ENCODE measurements at places on chromosomes 7 and 10.

DNA sequence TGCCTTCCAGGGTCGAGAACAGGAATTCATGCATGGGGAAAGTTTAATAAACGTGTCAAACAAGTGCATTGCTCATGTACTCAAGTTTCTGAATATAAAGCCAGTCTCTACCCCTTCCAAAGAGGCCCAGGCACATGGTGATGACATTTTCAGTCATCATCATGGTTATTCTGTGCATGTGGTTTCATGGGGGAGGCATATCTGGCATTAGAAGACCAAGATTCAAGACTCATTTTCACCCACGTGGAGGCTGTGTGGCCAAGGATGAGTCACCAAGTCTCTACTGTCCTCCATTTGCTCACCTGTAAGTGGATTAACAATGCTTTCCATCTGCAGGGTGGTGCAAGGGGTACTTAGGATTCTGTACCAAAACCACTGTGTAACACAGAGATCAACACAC is 34.0 kb upstream of the CNPY1 start:
- DNase-seq, result no peak

DNA sequence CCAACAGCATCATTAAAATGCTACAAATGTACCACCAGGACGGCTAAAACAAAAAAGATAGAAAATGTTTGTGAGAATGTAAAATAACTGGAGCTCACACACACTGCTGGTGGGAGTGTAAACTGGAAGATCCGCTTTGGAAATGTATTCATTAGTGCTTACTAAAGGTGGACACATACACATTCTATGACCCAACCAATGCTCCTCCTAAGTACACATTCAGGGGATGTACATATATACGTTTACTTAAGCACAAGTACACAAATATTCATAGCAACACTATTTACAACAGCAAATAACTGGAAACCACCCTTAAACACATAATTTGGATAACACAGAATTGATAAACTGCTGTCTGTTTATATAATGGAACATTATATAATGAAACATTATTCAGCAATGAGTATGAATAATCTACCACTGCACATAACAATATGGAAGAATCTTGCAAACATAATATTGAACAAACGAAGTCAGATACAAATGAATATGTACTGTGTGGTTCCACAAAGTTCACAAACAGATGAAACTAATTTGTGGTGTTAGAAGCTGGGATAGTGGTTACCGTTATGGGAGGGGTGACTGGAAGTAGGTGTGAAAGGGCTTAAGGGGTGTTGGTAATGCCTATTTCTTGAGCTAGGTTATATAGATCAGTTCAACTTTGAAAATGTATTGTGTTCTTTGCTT is 52.1 kb downstream of the STRA8 start:
- no peak for DNase-seq

GRCh38 chr10:92729886-92730285 is 40.1 kb downstream of the HHEX start:
- no peak for DNase-seq

DNA sequence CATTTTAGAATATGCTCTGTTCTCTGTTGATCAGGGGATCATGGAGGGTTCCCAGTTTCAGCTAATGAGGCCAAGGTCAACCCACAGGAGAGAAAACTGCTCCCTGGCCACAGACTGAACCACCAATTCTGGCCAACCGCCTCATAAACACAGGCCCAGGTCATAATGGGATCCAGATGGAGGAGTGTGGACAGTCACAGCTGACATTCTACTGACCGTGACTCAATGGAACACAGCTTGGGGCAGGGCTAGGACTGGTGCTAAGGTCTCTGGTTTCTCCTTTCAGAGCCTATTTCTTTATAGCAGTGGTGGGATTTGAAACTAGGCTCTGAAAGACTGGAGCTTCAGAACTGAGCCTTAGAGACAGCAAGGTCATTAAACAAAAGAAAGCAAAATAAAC is 68.3 kb downstream of the HIPK2 start:
- DNase-seq, result no peak

- no peak for DNase-seq
These were observed 32.5 kb upstream of the KNDC1 start for GRCh38 chr10:133127291-133128125.

DNA sequence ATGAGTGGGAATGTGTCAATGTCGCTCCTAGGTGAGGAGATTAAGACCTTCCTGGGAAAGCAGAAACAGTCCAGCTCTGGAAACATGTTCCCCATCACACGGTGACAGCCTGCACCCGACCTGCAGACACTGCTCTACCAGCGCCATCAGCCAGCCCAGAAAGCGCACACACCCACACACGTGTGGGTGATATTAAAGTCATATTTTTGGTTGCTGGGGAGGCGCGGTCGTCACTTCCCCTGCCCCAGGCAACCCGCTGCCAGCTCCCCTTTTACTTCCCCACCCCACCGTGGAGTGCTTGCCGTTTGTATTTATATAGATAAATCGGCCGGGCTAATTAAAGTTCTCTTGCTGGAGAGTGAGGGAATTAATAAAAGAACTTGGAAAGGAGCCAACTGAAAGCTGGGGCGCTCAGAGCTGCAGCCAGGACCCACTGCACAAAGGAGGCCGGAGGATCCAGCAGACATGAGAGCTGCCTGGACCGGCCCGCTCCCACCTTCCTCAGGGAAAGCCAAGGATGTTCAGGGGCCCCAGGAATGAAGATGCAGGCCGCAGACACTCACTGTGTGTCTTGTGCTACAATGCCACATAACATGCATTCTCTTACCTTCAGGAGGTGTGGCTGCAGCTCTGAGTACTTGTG is 145.2 kb upstream of the UNC5B start:
- no peak for DNase-seq

- DNase-seq, result no peak
These were observed 27.5 kb downstream of the MICALL2 start for GRCh38 chr7:1431634-1432380.

DNA sequence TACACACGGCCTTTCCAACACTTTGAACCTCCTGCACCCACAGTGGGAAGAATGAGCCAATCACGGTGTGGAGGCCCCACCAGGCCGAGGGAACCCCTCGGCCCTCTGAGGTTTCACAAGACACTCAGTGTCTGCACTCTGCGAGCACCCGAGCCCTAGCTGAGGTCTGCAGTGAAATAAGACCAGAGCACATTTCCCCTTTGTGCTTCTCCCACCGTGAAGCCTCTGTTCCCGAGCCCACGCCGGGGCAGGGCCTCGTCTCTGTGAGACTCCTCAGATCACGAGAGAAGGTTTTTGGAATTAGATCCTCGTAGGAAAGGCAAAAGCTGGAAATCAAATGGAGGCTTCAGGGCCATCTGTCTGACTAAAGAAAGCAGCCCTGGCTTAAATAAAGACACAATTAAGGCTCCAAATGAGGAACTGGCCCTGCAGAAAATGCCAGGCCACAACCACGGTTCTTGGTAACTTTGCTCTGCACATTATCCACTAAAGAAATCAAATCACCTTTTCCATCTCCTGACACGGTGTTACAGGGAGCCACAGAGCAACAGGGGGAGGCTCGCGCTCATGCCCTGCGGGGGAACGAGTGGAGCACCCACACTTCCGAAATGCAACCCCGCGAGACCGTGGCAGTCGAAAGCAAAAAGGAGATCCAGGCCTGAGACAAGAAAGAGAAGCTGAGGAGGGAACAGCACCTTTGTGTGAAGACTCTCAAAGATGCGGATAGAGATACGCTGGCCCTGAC is 43.7 kb downstream of the FAM53B start:
- DNase-seq, result no peak

DNA sequence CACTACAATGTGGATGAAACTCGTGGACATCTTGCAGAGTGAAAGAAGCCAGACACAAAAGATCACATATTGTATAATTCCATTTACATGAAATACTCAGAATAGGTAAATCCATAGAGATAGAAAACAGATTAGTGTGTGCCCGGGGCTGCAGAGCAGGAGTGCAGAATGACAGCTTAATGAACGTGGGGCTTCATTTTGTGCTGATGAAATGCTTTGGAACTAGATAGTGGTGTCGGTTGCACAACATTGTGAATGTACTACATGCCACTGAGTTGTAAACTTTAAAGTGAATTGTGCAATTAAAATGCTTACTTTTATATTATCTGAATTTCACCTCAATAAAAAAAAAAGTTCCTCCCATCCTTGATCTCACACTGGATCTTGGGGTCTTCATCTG is 31.8 kb upstream of the CARD11 start:
- no peak for DNase-seq

DNA sequence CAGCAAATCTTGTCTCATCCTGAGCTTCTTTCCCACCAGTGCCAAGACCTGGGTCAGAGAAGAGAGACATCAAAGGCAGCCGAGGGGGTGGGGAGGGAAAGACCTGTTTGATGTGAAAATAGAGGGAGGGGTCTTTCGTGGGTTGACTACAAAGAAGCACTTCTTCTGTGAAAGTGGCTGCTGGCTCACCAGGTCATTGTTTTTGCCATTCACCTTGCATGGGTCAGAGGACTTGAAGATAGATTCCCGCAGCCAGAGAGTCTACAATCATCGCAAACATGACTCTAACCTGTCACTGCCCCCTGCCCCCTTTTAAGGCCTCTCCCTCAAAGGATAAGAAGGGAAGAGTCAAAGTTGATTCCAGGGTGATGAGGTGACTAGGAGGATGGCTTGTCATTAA is 166.1 kb upstream of the BMPER start:
- no peak for DNase-seq

DNA sequence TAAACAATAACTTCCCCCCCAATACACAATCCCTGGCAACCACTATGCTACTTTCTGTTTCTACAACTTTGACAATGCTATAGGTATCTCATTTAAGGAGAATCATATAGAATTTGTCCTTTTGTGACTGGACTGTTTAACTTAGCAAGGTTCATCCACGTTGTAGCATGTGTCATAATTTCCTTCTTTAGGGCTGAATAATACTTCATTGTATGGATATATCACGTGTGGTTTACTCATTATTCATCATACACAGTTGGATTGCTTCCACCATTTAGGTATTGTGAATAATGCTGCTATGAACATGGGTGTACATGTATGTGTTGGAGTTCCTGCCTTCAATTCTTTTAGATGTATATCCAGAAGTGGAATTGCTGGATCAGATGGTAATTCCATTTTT is 111.0 kb downstream of the LMBR1 start:
- DNase-seq, result no peak

DNA sequence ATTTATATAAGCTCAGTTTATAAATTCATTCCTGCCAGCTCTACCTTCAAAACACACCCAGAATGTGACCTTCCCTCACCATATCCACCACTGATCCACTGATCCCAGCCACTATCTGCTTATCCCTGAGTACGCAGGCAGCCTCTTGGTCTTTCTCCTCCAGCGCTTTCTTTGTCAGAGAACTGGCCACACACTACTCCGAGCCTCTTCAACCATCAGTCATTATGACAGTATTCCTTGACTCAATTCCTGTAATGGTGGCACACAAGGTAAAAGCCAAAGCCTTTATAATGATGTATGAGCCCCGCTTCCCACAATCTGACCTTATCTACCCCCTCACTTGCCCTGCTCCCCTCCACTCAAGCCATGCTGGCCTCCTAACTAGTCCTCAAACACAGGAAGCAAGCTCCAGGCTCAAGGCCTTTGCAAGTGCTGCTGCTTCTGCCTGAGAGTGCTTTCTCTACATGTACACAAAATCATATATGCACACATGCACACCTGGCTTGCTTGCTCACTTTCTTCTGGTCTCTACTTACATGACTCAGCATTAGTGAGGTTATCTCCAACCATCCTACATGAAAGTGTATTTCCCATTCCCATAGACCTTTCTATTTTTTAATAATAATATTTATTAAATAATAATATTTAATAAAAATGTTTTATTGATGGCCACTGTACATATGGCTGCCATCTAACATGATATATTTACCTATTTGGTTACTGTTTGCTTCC is 150.4 kb upstream of the FEZF1 start:
- DNase-seq, result no peak

DNA sequence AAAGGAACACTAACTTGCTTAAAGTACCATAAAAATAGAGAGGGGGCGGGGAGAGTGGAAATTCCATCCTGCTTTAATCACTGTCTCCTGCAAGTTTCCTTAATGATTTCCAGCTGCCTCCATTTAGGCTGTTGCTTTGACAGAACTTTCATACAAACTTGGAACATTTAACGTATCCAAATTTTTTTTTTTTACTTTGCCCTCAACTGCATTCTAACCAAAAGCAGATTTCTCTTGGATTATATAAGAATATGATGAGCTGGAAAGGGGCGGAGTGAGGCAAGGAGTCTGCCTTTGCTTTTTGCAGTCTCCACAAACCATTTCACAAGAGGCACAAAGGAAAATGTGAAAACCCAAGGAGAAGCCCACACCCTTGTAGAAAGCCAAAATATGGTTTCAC is 46.6 kb upstream of the COL1A2 start:
- no peak for DNase-seq

DNA sequence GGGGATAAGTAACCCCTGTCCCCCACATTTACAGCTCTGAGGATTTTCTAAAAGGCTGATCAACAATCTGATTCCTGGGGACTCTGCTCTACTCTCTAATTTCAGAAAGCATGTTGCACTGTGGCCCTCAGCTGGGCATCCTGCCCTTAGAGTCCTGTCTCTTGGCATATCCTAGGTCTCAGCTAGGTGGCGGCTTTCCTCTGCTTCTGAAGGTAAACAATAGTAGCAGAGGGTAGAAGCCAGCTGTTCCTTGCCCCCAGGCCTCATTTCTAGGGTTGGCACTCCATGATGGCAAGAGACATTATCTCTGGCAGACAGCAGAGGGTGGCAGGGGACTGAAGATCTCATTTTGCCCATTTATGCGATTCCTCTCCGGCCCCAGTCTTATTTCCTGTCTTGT is 77.0 kb downstream of the ADCYAP1R1 start:
- DNase-seq, result no peak

DNA sequence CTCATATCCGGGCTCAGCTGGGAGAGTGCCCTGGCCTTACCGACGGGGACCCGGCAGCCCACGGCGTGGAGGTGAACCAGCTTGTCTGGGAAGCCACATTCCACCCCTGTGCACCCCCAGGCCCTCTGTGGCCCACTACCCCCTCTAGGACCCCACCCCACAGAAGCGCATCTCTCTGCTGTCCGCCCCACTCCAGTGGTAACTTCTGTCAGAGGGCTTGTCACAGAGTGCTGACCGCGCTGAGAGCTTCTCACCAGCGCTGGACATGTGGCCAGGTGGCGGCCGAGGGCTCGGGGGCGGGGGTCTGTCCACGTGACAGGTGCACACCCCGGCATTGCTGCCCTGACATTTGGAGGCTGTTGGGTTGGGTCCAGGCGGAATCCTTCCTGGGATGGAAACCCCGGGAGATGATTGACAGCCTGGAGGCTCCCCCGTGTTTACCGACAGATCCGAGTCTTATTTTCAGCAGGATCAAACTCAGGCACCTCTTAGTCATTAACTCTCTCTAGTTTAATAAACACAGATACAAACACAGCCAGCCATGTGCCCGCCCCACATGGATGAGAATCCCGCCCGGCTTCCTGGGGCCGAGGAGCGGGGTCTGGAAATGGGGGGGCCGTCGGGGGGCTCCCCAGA is 5.1 kb downstream of the ELFN1 start:
- DNase-seq, result no peak

Measured in stimulated activated CD4-positive, alpha-beta T cell treated with anti-CD3 and anti-CD28 coated beads, Interleukin-1b, Interleukin-23, amount 100 ng/mL, for 1 hour (primary cell).